Ureter (tissue), 1 donor: ENCODE measurements at places on chromosomes 7 and 10.

- no peak for DNase-seq
These were observed 28.3 kb upstream of the OLAH start for GRCh38 chr10:15015451-15015850.

DNA sequence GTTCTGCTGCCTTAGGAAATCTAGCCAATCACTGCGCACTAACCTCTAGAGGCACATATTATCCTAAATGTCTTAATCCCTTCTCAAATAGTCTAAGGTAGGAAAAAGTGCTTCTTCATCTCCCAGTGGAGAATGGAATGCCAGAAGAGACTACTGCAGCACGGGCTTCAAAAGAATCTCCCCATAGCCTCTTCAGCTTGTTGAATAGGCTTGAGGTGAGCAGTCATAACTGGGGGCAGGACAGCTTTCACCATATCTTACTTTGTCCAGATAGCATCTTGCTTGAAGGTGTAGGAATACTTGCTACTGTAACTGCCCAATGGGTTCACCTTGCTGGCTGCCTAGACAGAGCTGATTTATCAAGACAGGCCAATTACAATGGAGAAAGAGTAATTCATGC, 88.8 kb downstream of the MBL2 start:
- DNase-seq = no peak

GRCh38 chr7:98974906-98975816, 96.8 kb downstream of the TRRAP start:
- no peak for DNase-seq

DNA sequence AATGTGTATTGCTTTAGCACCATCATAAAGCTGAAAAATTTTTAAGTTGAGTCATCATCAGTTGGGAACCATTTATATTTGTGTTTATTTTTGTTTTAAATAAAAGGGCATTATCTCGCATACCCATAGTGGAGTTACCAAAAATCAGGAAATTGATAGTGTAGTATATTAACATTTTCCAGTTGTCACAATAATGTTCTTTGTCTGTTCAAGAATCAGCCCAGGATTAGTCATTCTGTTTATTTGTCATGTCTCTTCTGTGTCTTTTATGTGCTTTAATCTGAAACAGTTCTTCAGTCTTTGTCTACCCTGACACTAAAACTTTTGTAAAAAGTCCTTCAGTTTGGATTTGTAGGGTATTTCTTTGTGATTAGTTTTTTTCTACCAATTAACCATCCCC, 827.8 kb upstream of the ZWINT start:
- no peak for DNase-seq

DNA sequence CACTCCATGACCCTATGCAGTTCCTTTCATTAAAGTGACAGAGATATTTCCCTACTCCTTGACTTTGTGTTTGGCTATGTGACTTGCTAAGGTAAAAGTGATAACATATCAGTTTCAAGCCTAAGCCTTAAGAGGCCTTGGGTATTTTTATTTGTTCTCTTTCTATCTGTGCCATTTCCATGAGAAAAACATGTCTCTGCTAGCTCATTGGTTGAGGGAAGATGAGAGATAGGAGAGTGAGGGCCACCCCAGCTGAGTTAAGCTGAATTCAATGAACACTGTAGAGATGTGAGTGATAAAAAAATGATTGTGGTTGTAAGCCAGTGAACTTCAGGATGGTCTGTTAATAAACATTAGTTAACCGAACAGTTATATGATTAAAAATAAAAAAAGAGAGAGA, 13.4 kb downstream of the TASOR2 start:
- DNase-seq = no peak

- DNase-seq = no peak
These were observed 158.3 kb downstream of the EGFR start for GRCh38 chr7:55177068-55177530.

DNA sequence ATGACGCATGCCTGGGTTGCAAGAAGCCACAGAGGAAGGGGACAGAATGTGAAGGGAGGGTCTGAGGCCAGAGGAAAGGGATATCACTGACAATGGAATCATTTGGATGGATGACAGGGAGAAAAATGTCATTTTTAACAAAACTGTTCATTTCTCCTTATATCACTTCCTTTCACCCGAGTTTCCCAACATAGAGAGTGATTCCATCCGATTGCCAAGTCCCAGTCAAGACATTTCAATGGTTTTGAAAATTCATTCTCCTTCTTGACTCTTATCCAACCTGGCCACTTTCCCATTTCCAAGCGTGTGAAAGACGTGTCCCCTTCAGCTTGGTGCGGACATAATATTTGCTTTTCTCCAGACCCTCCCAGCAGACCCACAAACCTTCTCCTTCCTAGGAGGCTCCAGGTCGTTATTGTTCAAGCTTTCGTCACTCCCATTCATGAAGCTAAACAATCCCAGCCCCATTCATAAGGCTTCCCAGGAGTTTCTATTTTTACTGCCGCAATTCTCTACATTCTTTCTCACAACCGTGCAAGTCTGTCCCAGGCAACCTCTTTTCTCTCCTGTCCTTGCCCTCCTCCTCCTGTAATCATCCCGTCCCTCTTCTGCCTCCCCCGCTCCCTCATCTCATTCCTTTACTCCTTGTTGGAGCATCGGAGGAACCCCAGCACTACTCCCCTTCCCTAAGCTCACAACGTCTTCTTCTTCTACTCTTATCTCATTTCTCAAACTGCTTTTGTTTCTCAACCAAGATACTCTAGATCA, 301.3 kb upstream of the KLF6 start:
- no peak for DNase-seq

- DNase-seq = peak; percentile 61
These were observed 487.7 kb downstream of the TYW1 start for GRCh38 chr7:67484244-67484751.

DNA sequence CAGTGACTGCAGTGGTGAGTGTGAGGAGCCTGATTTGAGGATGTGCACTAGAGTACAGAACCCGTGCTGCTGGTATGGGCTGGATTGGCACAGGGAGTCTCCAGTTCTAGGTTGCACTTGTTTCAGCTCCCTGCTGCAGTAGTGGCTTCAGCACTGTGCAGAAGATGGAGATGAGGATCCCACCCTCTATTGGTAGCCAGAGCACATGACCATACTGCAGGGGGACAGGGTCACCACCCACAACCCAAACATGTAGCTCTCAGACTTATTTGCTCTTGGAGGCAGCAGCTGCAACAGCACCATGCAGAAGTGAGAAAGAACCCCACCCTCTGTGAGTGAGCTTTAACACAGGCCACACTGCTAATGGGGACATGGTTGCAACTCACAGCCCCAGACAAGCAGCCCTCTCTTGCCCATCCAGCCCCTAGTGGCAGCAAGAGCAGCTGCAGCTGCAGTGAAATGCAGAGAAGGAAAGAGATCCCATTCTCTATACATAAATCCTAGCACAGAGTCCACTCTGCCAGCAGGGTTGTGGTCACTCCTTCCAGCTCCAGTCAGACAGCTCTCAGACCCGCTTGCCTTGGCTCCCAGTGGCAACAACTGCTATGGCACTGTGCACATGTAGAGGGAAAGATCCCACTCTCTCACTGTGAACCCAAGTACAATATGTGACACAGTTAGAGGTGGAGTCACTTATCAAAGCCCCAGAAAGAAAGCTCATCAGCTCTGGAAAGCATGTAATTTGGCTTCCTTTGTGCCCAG, 51.4 kb upstream of the SCIN start:
- no peak for DNase-seq

- no peak for DNase-seq
These were observed 48.5 kb upstream of the SLF2 start for GRCh38 chr10:100864036-100864885.

- no peak for DNase-seq
These were observed 19.3 kb downstream of the PON1 start for GRCh38 chr7:95304990-95305389.

- no peak for DNase-seq
These were observed 13.0 kb downstream of the ANTXRL start for GRCh38 chr10:46299536-46300369.

- no peak for DNase-seq
These were observed 17.8 kb upstream of the VWA2 start for GRCh38 chr10:114221235-114221634.

DNA sequence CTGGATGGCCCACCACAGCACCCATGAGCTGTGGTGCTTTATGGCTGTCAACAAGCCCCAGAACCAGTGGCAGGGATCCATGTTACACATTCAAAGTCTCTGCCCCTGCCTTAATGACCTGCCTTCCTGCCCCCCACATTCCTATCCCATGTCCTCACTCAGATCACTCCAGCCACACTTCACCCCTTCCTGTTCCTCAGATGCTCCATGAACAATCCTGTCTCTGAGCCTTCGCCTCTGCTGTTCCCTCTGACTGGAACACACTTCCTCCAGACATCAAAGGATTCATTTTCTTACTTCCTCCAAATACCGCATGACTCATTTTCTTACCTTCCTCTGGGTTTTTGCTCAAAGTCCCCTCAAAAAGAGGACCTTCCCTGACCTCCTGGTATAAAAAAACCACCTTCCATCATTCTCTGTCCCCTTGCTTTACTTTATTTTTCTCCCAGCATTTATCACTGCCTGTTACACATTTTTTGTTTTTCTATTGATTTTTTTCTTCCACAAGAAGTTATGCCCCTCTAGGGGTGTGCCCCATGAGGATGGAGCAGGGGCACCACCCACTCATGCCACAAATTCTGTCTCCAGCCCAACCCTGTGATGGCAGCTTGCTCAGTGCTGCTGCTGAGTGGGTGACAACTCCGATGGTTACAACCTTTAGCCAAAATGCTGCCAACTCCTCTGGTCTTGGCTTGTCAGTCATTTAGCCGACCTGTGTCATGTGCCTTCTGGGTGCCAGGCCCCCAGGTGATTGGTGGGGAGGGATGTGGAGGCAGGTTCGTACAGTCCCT, 18.2 kb downstream of the COL13A1 start:
- no peak for DNase-seq
